ENCODE measurements at places on chromosomes 3 and 15. TPM values are rescaled to one million over a fixed set of nuclear protein-coding genes. Genes with fewer than 3 reads are reported as not detected.

DNA sequence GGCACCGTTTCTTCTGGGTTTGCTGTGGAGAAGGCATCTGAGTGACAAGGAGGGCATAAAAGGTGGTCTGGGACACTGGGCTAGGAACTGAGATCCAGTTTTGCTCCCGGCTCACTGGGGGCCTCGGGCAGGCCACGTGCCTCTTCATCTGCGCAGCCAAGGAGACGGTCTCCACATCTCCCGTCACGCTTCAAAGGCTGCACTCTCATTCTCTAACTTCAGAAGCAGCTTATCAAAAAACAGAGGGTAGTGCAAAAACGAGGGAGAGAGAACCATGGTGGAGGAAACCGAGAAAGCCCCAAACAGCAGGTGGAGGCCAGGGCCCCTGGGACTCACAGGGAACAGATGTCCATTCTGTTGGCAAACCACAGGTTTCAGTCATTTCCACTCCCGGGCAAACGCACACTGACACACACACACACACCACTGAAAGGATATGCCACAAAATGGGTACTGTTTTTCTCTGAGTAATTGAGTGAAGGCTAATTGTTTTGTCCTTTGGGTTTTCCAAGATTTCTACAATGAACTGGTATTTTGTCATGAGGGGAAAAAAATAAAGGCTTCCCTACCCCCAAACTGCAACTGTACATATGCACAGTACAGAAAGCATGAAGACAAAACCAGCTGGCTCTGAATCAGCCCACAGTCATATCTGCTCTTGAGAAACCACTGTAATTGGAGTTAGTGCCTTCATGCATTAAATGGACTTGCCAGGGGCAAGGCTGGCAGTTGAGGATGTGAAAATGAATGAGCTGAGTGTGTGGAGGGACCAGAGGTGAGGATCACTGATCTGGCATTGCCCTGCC lies 71.9 kb downstream of the MGLL start:
- DNase-seq, result peak; percentile 75

GRCh38 chr3:155972885-155973584 lies 102.6 kb downstream of the GMPS start:
- DNase-seq, result no peak

DNA sequence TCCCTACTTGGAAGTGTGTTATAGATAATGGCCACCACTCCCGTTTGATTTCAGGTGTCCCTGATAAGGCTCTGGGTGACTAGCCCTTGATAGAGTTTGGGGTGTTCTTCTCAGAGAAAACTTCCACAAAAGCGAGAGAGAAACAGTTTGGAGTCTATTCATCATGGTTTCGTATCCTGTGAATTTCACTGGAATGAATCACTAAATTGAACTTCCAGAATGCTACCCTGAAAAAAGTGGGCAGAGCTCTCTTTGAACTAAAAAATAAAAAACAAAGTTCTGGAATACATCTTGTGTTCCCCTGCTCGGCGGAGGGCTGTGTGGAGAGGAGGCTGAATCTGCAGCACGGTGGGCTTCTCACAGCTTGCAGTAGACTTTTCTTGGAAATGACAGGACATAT lies 52.8 kb upstream of the FAM98B start:
- DNase-seq, result no peak

DNA sequence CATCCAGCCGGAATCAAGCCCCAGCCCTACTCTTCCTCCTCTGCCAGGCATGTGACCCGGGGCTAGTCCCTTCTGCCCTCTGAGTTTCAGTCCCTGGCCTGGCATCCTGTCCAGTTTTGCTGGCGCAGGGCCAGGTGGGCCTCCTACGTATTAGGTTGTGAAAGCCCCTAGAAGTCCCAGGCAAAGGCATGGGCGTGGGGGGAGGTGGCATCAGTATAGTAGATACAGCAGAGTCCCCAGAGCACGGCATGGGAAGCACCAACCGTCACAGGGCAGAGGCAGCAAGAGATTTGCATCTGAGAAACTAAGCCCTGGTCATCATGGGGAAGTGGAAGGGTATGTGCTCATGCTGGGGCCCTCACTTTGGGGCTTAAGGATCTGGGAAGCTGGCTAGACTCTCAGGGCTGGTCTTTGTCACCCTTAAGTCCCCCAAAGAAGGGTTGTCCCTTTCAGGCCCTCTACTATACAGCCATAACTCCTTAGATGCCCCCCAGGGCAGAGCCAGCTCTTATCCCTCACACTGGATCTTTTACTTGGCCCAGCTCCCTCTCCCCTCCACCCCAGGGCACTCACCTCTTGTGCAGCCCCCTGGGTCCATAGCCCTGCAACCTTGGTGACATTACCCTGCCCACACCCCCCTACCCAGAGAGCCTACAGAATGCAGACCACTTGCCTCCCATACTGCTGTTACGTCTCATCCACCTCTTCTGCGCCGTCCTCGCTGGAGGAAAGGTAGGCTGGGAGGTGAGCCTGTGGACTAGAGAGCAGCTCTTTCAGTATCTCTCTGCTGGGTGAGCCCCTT lies 11.3 kb downstream of the NBEAL2 start:
- DNase-seq, result no peak

GRCh38 chr3:152556731-152557254 lies 278.1 kb upstream of the P2RY1 start:
- peak; percentile 7 for DNase-seq

Gene CRABP1
- 21.6 TPM for total RNA-seq

Gene KNG1
- total RNA-seq, result not detected
